ENCODE measurements at places on chromosomes 5 and 9. TPM values are rescaled to one million over a fixed set of nuclear protein-coding genes. Genes with fewer than 3 reads are reported as not detected.

The FGFR4 gene
- 48.1 TPM for polyA plus RNA-seq

The FOXD4L3 gene
- polyA plus RNA-seq, result not detected

The BTNL3 gene
- polyA plus RNA-seq, result 0.08 TPM

The GABRP gene
- 0.17 TPM for polyA plus RNA-seq

The MZB1 gene
- 23.7 TPM for polyA plus RNA-seq

The CAMK4 gene
- 1.2 TPM for polyA plus RNA-seq

The CCL28 gene
- 1.2 TPM for polyA plus RNA-seq
